Posterior vena cava (tissue), 2 donors: ENCODE measurements at places on chromosomes 5 and 9. TPM values are rescaled to one million over a fixed set of nuclear protein-coding genes. Genes with fewer than 3 reads are reported as not detected.

DNA sequence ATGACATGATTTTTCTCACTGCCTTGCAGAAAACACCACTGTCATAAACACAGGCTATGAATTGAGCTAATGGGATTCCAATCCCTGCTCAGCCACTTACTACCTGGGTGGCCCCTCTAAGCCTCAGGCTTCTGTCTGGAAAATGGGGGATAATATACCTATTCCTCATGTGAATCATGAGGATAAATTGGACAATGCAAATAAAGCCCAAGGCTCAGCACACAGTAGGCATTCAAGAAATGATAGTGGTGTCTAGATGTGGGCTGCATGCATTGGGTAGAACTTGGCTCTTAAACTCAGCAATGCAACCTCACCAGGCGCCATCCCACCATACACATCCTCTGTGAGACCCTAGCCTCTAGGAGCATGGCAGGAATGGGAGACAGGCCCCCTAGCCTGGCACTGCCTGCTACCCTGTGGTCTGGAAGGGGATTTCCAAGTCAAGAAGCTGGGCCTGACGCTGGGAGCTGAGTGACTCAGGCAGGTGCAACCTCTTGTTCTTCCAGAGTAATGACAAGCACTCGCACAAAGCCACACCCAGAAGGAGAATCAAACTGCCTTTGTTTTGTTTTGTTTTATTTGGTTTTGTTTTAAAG lies 2.3 kb upstream of the TNIP1 start:
- no peak for DNase-seq

PRXL2C gene
- 28.9 TPM for total RNA-seq

RAB3C gene
- 11.7 TPM for total RNA-seq

DNA sequence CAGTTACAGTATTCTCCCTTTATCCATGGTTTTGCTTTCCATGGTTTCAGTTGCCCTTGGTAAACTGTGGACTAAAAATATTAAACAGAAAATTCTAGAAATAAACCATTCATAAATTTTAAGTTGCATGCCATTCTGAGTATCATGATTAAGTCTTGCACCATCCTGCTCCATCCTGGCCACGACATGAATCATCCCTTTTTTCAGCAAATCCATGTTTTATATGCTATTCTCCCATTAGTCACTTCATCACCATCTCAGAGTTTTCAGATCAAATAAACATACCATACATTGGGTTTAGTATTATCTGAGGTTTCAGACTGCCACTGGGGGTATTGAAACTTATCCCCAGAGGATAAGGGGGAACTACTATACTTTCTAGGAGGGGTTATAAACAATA lies 234.4 kb upstream of the ATP10B start:
- no peak for DNase-seq

ADAMTS16 gene
- 0.05 TPM for total RNA-seq

DNA sequence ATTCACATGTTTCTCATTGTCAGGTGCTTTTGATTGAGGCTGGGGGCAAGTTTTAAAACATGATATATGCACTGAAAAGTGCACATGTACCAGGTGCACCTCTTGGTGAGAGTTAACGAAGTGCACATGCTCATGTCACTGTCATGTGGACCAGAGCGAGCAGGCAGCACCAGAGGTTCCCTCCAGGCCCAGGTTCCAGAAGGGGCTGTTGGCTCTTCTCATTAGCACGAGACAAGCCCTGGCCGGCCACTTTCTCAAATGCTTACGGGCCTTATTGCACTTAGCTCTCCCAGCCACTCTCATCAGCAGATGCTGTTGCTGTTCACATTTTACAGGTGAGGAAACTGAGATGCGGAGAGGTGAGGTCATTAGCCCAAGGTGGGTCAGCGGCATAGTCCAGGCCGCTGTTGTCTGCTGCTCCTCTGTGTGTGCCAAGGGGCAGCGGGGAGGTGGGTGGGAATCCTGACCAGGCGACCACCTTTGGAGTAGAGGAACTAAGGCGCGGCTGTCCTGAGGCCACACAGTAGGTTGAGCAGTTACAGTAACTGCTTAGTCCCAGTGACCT lies 27.4 kb downstream of the TENT4A start:
- DNase-seq: peak; percentile 52

GRCh38 chr9:114905170-114905940 lies 25.0 kb downstream of the TNFSF8 start:
- DNase-seq: no peak

GRCh38 chr5:83126501-83126900 lies 49.2 kb downstream of the XRCC4 start:
- no peak for DNase-seq

DNA sequence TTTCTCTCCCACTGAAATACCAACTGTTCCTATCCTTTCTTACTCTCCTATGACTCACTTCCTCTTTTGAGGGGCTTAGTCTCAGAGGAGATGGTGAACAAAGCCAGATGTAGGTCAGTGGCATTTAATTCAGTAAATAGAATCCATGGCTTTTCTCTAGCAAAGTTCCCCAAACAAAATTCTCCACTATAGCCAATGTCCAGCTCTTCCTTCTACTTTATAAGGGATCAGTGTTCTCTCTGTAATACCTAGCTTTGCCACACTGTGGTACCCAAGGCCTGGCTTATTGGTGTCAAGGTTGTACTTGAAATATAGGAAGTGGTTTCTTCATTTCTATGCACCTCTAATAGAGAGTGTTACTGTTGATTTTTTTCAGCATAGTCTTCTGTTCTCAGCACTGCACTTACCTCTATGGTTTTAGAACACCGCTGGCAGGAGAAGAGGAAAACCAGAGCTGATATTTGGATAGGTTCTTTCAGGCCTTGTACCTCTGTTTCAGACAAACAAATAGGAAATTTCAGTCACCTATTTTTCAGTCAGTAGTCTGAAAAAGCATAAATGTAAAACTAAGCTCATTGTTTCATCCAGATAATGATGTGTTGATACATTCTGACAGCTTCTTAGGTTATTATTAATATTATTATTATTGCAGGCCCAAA lies 40.6 kb upstream of the ITGA2 start:
- DNase-seq: no peak

- DNase-seq: no peak
These were observed 15.5 kb upstream of the SLC36A3 start for GRCh38 chr5:151318850-151319732.

DNA sequence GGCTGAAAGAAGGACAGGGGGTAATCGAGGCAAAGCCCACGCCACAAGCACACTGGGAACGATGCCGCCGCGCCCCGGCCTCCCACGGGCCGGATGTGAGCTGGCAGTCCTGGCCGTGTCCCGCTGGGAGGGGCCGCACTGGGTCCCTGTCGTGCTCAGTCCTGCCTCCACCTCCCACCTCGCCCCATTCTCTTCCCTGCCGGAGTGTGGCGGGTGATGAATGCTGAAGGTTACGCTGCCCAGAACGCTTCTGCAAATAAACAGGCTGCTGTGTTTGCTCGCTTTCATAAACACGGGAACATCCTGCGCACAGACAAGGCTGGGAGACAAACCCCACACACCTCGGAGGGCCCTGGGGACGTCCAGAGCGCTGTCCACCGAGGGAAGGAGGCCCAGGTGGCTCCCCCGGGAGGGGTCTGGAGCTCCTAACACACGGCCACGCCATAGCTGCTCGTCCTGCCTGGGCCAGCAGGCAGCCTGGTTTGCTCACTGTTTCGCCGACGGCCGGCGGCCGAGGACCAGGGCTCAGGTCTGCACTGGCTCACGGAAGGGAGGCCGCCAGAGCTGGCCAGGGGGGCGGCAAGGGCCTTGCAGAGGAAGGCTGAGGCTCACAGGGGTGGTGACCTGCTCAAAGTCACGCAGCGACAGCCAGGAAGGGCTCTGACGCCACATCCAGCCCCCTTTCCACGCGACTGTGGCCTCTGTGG lies 2.3 kb downstream of the DNLZ start:
- no peak for DNase-seq

LMX1B gene
- 1.6 TPM for total RNA-seq
